ENCODE measurements at places on chromosomes 3 and 15. TPM values are rescaled to one million over a fixed set of nuclear protein-coding genes. Genes with fewer than 3 reads are reported as not detected.

- no peak for DNase-seq
Measured at GRCh38 chr3:167084545-167084944, 295.6 kb downstream of the ZBBX start.

DNA sequence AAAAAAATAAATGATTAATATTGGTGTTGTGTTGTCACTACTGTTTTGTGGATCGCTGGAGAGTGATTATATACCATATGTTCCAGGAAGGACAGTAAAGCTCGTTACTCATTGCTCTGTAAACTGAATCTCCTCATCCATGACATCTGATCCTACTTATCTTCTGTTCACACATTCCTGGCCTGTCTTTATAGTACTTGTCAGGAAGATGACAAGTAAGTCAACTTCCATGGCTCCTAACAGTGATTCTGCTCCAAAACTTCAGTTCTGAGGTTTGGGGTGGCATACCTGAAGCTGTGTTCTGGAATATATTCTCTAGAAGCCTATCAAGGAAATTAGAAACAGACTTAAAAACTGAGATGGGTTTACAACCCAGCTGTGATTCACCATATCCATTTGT, 288.9 kb downstream of the ZBBX start:
- no peak for DNase-seq

- no peak for DNase-seq
Measured at GRCh38 chr3:66304293-66304692, 83.5 kb downstream of the SLC25A26 start.

- no peak for DNase-seq
Measured at GRCh38 chr3:9110316-9110715, 139.1 kb downstream of the SRGAP3 start.

- no peak for DNase-seq
Measured at GRCh38 chr15:58260205-58260724, 122.1 kb downstream of the AQP9 start.

- DNase-seq = no peak
Measured at GRCh38 chr3:149512073-149512782, 37.7 kb downstream of the TM4SF4 start.

- DNase-seq = no peak
Measured at GRCh38 chr15:80118956-80119355, 33.8 kb upstream of the FAH start.

- DNase-seq = peak; percentile 95
Measured at GRCh38 chr3:52046186-52046901, 10.0 kb downstream of the DUSP7 start.

DNA sequence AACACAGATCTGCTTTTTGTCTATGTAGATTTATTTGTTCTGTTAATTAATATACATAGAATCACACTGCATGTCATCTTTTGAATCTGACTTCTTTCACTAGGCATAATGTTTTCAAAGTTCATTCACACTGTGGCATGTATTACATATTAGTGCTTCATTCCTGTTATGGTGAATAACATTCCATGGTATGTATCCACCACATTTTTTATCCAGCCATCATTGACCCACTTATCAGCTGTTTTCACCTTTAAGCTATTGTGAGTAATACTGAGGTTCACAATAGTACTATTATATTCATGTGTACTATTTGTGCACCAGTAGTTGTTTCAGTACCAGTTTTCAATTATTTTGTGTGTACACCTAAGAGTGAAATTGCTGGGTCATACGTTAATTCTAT, 230.6 kb upstream of the CNTN3 start:
- DNase-seq = no peak

DNA sequence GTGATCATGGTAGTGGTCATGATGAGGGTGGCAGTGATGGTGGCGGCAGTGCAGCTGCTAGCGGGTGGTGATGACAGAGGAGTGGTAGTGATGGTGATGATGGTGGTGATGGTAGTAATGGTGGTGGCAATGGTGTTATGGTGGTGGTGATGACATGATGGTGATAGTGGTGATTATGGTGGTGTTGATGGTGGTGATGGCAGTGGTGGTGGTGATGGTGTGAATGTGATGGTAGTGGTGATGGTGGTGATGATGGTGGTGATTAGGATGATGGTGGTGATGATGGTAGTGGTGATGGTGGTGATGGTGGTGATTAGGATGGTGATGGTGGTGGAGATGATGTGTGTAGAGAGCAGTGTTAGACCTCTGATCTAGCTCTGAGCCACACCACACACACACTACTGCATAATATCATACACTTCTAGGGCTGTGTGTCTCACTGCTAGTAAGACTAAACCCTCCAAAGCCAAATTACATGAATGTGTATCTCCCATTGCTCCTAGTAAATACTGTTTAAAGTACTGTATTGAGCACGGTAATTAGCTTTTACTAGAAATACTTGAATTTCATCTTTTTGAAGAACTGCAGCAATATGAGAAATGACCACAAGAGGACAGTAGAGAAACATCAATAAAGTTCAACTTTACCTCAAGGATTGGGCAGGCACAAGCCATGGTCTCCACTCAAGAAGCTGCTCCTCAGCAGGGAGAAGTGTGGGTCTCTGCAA, 28.8 kb downstream of the TMED3 start:
- DNase-seq = peak; percentile 16

- no peak for DNase-seq
Measured at GRCh38 chr3:47404431-47404876, 23.6 kb downstream of the PTPN23 start.

DNA sequence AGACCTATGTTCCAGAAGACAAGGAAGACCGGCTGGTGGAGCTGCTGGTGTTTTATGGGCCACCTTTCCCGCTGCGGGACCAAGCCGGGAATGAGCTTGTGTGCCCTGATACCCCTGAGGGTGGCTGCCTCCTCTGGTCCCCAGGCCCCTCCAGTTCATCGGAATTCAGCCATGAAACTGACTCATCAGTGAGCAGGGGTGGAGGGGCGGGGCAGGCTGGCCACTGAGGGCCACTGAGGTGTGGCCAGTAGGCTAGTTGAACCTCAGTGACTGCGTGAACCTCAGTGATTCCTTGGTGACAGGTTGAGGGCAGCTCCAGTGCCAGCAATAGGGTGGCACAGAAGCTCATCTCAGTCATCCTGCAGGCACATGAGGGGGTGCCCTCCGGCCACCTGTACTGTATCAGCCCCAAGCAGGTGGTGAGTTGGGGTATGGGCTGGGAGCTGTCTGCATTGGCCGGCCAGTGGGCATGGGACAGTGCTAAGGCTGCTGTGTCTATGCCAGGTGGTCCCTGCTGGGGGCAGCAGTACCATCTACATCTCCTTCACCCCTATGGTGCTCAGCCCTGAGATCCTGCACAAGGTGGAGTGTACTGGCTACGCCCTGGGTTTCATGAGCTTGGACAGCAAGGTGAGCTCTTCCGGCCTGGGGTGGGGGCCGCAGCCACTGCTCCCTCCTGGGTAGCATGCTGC, 20.3 kb downstream of the ACAA1 start:
- no peak for DNase-seq

The GDPGP1 gene
- 2.4 TPM for polyA plus RNA-seq

The NRROS gene
- 0.07 TPM for polyA plus RNA-seq

The SIDT1 gene
- polyA plus RNA-seq = not detected

The CFAP91 gene
- not detected for polyA plus RNA-seq

The NMNAT3 gene
- polyA plus RNA-seq = 0.38 TPM

The SENP5 gene
- polyA plus RNA-seq = 16.6 TPM

All from BJ (cell line).